ENCODE measurements at places on chromosomes 7 and 10.

GRCh38 chr7:15018981-15019380, 116.4 kb upstream of the DGKB start:
- peak; percentile 7 for DNase-seq

- no peak for DNase-seq
Measured at GRCh38 chr10:84908491-84908890, 580.1 kb downstream of the CCSER2 start.

DNA sequence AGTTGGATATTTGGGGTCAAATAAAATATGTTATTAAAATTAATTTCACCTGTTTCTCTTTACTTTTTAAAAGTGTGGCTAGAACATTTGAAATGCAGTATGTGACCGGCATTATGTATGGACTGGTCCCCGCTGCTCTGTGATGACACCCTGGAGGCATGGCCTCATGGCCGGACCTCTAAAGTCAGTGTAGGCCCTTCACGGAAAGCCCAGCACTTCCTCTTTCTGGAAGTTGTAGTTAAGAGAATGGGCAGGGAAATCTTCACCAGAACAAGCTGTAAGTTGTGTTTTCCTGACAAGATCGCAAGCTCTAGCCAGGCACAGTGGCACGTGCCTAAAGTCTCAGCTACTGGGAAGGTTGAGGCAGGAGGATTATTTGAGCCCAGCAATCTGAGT, 38.3 kb upstream of the SRGN start:
- no peak for DNase-seq

- no peak for DNase-seq
Measured at GRCh38 chr10:89846786-89847185, 145.4 kb downstream of the KIF20B start.

- DNase-seq = no peak
Measured at GRCh38 chr7:140673774-140674155, 1.0 kb downstream of the ADCK2 start.

Data from fibroblast of skin of right biceps (primary cell).